ENCODE measurements at places on chromosomes 7 and 10.

DNA sequence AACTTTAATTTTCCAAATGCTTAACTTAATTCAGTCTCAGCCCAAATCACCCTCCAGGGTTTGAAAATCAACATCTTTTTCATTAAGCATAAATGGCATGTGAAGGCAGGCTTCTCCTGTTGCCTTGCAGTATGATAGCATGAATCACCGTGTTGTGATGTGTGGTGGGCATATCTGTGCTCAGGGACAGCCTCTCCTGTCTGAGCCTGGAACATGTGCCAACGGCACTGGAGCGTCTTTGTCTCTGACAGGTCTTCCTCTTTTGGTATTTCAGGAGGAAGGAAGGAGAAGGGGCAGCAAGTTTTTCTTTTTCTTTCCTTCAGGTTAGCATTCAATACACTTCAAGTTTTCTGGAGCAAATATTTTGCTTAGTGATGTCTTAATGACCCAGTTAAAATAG is 57.6 kb downstream of the LRGUK start:
- DNase-seq = no peak

DNA sequence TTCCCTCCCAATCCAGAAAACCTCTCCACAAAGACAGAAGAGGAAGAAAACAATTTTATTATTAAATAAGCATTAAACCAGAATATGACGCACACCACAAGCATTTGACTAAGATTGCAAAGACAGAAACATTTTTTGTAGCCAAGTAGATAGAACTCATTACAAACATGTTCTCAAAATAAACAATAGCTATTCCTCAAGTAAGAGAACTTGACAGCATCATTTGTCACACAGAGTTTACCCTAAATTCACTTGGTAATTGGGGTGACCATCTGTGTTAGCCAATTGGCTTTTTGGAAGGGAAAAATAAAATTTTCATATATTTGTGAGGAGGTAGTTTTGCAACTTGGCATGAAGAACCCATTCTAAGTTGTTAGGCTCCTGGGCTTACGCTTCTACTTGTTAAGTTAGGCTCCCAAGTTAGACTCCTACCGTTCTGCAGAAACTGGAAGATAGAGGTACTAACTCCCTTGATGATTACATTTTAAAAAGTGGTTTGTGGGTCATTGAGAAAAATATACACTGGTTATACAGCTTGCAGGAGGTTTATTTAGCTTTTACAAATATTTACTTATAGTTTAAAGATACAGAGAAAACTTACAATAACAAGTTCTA is 618.6 kb upstream of the CNTNAP2 start:
- DNase-seq = no peak

- DNase-seq = no peak
These were observed 675 bp downstream of the ABRAXAS2 start for GRCh38 chr10:124802313-124802675.

GRCh38 chr7:94286111-94286510 is 108.6 kb upstream of the COL1A2 start:
- DNase-seq = no peak

GRCh38 chr10:113047963-113048781 is 98.1 kb downstream of the TCF7L2 start:
- DNase-seq = no peak

GRCh38 chr7:44981035-44981706 is 2.4 kb upstream of the MYO1G start:
- DNase-seq = no peak

GRCh38 chr7:39458061-39458745 is 108.0 kb upstream of the YAE1 start:
- no peak for DNase-seq

DNA sequence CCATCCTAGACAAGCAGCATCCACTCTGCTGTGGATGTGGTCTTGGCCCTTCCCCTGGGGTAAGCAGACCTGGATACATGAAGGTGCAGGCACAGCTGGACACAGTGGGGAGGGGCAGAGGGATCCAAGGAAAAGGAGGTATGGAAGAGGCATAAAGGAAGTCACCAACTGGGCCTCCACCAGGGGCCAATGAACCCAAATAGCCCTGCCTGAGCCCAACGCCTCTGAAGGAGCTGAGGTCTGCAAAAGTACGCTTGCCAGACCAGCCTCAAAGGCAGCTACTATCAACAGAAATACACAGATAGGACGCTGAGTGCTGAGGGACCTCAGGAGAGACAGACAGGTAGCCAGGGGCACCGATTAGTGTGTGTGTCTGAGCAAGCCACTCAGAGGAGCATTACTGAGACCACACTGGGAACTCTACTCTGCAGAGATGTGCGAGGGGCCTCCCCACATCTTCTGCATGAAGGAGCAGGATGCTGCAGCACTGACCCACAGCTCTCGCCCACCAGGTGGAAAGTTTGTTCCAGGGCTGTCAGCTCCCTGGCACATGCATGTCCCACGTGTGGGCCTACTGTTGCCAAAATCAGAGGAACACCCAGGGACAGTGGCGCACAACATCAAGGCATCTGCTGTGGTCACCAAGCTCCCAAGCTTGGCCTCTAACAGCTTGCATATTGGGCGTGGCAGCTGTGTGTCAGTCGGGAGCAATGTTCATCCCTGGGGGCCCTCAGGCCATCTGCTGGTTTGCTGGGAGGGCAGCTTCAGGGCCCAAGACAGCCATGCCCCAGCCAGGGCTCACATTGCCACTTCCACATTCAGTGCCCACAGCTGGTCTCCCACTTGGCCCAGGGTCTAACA is 40.0 kb downstream of the MKI67 start:
- no peak for DNase-seq

Measured in HFFc6 (cell line).